ENCODE measurements at places on chromosomes 13 and 19.

DNA sequence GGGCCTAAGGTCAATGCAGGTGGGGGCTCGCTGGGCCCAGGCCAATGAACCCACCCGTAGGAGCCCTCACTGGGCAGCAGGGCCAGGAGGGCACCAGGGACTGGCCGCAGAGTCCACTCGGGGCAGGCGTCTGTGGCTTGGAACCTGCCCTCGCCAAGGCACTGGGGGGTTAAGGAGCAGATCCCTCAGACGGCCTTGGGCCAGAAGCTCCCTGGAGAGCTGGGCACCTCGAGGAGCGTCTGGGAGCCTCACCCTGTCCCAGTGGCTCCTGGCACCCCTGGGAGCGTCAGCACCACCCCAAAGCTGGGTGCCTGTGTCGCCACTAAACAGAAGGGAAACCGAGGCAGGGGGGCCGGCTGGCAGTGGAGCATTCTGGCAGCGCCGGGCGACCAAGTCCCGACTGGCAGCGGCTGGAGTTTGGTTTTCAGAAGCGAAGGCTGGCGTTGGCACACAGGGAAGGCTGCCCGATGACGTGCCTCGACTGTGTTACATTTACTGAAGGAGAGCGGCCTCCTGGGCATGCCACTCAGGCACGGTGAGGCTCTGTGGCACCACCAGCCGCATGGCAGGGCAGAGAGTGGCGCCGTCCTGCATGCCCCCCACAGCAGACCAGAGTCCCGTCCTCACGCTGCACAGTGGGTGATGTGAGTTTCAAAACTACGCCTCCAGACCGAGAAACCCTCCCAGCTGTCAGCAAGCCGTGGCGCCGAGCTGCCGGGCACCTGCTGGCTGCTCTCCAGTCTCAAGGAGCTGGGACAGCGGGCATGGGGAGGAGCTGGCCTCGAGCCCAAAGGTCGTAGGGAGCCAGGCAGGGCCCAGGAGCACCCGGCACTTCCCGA lies 9.2 kb upstream of the MEX3D start:
- no peak for DNase-seq

DNA sequence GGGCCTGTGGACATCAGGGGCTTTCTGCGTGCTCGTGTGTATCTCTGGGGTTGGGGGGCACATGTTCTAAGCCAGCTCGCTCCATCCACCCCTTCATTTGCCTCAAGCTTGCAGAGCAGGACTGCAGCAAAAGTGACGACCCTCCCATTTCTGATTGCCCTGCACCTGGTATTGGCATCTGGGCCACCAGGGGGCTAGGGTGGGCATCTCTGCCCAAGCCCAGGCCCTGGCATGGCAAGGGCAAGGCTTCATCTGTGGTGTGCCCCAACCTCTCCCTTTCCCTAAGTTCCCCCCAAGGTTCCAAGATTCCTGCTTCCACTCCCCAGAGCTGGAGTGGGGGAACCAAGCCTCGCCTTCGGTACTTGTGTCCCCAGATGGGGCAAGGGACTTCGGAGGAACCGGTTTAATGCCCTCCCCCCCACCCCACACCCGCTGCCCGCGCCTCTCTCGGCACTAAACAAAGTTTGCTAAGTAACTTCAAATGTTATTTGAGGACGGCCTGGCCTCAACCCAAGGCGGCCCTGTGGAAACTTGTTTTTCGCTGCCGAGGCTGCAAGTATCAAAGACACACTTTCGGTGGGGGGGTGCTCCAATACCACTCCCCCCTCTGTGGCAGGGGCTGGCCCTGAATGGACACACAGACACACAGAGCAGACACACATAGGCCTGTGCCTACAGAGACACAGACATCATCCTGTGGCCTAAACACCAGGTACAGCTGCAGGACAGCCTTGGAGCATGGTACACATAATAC lies 12.2 kb downstream of the NFIX start:
- DNase-seq, result no peak

DNA sequence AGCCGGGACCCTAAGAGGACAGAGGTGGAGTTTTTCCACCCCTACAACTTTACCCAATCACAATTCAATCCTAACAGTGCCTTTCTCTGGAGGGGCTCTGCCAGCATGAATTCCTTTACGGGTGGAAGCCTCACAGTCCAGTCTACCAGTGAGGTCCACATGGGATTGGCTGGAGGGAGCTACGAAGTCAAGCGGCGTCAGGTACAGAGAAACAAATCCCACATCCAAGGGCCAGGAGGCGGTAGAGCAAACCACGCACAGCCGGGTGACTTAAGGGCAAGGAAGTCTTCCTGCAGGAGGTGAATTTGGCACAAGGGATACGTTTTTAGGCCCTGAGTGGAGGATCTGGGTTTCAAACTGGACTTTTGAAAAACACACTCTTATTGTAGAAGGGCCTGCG lies 199.6 kb downstream of the UQCRFS1 start:
- no peak for DNase-seq

DNA sequence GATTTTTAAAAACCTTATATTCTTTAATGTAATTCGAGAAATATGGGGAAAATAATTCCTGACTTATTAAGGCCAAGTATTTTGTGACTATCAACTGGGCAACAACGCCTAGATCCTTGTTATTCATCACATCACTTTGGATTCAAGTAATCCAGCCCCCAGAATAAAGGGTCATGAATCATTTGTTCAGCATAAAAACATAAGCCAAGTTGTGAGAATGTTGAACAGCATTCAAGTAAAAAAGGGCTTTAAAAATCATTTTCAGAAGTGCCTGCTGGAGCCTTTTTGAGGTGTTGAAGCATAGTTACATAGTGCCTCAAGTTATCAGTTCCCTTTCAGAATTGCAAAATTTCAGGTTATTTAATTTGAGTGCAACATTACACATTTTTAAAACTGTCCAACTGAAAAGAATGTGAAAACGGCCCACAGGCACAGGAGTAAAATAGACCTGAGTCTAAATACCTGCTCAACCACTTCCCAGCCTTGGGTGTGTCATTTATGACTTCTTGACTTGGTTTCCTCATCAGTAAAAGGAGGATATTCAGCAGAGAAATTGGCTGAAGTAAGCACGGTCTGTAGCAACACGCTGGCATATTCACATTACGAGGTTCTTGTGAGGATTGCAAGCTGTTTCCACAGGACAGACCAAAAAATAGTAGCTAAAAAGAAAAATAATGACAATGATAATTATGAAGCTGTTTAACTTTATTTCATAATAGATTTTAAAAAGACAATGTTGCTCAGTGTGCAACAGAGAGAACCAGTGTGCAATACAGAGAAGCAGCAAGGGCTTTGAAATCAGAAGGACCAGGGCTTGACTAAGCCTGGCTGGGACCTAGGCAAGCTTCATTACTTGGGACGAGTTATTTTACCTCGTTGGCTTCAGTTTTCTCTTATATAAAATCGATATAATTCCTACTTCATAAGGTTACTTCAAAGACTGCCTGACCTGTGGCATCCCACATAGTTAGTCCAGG lies 56.6 kb downstream of the MBNL2 start:
- DNase-seq, result no peak

DNA sequence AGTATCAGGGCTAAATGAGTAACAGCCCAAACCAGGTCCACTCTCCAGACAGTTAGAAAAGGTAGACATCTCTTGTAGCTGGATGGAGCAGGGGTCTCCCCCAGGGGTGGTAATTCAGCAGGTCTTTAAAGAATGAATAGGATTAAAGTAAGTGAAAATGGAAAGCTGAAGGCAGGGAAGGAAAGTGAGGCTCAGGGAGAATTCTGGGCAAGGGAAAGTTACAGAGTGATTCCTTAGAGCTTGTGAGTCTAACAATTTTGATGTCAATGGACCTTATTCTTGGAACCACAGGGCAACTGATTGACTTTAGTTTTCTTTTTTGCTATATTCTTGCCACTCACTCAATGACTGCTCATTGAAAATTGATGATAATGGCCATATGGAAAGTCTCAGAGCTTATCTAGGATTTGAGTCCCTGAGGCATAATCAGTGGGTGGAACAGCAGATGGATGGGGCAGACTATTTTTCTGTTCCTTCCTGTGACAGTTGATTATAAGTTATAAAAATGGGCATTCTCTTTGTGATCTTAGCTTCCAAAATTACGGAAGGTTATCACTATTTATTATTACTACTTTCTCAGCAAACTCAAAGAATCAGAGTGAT lies 76.9 kb downstream of the LRCH1 start:
- DNase-seq, result no peak

DNA sequence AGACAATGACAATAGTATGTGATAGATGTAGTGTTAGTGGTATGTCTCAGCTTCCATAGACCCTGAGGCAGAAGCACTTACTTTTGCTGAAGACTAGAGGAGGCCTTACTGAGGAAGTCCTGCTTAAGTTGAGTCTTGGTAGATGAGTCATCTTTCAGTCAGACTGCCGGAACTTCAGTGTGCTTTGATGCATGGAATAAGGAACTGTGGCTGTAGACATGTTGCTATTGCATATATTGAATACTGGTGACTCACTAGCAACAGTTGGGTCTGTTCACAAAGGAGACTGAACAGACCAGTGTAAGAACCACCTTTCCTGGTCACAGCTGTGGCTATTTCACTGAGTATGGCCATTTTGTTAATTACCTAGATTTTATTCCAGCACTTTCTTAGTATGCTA lies 1000.6 kb downstream of the OLFM4 start:
- DNase-seq, result peak; percentile 2

DNA sequence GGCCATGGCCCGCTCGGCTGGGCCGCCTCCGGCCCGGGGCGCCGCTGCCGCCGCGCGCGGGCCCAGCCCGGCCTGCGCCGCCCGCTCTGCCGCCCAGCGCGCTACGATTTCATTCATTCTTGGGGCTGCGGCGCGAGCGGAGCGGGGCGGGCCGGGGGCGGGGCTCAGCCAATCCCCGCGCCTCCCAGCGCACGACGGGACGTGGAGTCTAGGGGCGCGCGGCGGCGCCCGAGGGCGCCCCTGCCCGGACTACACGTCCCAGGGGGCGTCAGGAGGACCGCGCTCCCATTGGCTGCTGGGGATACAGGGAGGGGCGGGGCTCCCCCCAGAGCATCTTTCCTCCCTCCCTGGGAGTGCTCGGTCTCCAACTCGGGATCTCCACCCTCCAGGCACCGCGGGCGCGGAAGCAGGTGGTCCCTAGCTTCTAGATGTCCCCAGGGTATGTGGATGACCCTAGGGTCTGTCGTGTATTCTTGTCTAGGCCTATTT lies 5.6 kb upstream of the DPF1 start:
- DNase-seq, result peak; percentile 46

- peak; percentile 66 for DNase-seq
These were observed 22.3 kb downstream of the NLRP11 start for GRCh38 chr19:55809381-55810058.

DNA sequence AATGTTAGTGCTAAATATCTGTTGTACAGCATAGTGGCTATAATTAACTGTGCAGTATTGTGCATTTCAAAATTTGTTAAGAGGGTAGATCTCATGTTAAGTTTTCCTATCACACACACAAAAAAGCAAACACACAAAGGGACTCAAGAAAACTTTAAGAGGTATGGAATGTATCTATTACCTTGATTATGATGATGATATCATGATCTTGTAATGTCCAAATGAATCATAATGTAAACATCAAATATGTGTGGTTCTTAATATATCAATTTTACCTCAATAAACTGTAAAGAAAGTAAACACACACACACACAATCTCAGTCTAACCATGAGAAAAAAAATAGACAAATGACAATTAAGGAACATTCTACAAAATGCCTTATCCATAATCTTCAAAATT lies 934.6 kb downstream of the SLITRK1 start:
- DNase-seq, result no peak

- peak; percentile 71 for DNase-seq
These were observed at the start of gene NEK5 for GRCh38 chr13:52128714-52129700. TSS of gene NEK5 (minus strand) at chr13:52129073. CDS start at chr13:52127482, 1,591 bp downstream.

DNA sequence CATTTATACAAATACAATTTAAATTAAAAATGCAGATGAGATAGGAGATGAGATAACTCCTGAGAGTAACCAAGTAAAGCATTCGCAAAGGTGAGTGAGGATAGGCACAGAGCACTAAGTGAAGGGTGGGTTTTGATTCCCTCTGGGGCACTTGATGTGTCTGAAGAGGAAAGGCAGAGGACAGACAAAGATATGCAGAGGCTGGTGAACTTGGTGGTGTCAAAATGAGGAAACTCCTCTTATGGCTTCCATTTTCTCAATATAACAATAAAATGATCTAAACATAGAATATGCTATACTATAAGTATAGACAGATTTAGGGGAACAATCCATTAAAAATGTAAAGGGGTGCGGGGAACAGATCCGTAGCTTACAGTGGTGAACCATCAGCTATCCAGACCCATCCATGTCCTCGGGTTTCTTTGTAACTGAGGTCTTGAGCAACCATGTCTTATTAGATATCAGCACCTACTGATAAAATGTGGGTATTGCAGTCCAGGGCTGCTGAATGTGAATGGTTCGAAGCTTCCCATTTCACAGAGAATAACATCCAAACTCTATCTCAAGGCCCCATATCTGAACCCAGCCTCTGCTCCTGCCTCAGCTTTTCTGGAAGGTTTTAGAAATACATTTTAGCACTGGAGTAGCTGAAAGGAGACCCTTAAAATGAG lies 73.9 kb upstream of the SLC10A2 start:
- no peak for DNase-seq

DNA sequence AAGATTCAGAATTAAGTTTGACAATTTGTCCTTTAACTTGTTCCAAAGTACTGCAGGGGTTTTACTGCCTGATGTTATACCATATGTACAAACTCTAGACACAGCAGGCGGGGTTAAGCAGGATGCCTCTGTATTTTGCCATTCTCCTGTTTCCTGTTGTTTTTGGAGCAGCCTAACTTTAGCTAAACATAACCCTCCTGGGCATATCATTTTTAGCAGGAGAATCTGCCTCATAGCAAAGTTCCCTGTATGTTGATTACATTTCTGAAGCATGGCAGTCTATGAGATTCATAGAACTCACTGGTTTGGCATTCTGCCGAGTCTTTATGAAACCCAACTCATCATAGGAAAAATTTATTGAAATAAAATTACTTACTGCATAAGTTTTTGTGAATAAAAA lies 5.2 kb downstream of the LHFPL6 start:
- DNase-seq, result no peak
